ENCODE measurements at places on chromosomes 12 and 14. TPM values are rescaled to one million over a fixed set of nuclear protein-coding genes. Genes with fewer than 3 reads are reported as not detected.

GRCh38 chr14:101788016-101788635, 26.6 kb downstream of the PPP2R5C start:
- no peak for DNase-seq

The ERBB3 gene
- 0.15 TPM for total RNA-seq

The TAC3 gene
- total RNA-seq = not detected

DNA sequence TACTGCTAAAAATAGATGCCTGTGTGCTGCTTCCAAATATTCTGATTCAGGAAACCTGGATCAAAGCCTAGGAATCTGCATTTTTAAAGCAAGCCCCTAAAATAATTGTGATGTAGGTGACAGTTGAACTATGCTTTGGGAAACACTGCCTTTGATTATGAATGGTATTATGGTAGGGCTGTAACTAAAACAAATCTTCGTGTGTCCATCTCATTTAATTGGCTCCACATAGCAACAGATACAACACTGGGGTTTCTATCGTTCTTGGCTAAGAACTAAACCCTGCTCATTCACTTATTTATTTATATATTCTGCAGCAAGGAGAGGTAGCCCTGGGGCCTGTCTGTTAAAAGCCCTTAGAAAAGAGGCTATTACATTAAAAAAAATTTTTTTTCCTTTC, 23.0 kb upstream of the ITGA5 start:
- DNase-seq = no peak

GRCh38 chr12:337039-337438, 52.1 kb downstream of the KDM5A start:
- no peak for DNase-seq

The SERPINA9 gene
- not detected for total RNA-seq

The SIRT4 gene
- 2.5 TPM for total RNA-seq

The C12orf42 gene
- not detected for total RNA-seq

DNA sequence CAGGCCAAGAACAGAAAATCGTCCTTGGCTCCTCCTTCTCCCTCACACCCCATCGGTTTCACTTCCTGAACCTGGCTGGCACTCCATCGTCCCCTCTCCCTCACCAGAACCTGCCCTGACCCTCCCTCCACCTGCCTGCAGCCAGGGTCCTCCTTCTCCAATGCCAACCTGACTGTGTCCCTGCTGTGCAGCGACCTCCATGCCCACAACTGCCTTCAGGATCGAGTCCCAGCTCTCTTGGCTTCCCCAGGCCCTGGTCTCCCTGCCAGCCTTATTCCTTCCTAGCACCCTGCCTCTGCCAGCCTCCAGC, 19.8 kb downstream of the HVCN1 start:
- DNase-seq = no peak

DNA sequence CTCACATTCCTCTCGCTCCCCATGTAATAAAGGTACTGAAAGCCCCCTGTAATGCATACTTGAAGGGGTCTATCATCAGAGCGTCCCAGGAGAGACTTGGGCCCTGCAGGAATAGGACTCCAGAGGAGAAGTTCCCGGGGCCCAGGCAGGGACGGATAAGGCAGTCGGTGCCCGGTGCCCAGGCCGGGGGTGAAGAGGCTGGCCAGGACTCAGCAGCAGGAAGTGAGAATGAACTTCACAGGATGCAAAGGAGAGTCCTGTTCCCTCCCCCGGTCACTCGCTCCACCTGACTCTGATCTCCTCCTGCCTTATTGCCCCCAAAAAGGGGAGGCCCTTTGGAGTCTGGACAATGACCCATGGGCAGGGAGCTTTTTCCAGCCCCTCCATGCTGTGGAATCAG, 40.2 kb downstream of the LRRC74A start:
- DNase-seq = no peak

- DNase-seq = no peak
Measured at GRCh38 chr12:21801522-21802288, 27.2 kb upstream of the KCNJ8 start.

The RNASE4 gene
- 21.3 TPM for total RNA-seq

GRCh38 chr12:108850854-108851573, 6.4 kb downstream of the SSH1 start:
- DNase-seq = no peak

The NTN4 gene
- total RNA-seq = 4.0 TPM

DNA sequence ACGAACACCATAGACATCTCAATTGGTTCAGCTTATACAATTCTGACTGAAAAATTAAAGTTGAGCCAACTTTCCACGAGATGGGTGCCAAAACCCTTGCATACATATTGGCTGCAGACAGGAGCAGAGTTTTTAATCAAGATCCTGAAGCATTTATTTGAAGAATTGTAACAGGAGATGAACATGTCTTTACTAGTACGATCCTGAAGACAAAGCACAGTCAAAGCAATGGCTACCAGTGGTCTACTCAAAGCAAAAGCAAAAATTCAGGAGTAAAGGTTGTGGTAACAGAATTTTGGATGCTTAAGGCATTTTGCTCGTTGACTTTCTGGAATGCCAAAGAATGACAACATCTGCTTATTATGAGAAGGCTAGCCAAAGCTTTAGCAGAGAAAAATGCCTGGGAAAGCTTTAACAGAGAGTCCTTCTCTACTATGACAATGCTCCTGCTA, 20.7 kb downstream of the ZDHHC17 start:
- DNase-seq = no peak

- peak; percentile 70 for DNase-seq
Measured at GRCh38 chr14:85533023-85533860, 3.3 kb downstream of the FLRT2 start.

DNA sequence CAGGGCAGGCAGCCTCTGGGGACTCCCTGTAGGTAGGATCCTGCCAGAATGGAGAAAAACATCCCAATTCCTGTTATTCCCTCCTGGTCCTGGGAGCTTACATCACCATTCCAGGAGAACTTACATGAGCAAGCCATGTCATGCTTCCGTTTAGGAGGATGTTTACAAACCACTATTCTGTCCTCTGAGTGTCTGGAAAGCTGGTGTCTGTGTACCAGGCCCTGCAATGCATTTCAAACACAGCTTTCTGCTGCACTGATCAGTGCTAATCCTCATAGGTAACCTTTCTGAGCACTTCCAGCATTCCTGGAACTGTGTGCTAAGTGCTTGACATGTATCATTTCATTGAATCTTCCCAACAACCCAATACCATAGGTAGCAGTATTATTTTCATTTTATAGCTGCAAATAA, 19.8 kb upstream of the MAP1LC3B2 start:
- no peak for DNase-seq

Data from gastrocnemius medialis (tissue), 4 donors.